ENCODE measurements at places on chromosomes 16 and 17. TPM values are rescaled to one million over a fixed set of nuclear protein-coding genes. Genes with fewer than 3 reads are reported as not detected.

KRTAP4-6 gene
- total RNA-seq: not detected

BHLHA9 gene
- total RNA-seq: not detected

EXOSC6 gene
- 28.5 TPM for total RNA-seq

CHST5 gene
- 0.50 TPM for total RNA-seq

DNA sequence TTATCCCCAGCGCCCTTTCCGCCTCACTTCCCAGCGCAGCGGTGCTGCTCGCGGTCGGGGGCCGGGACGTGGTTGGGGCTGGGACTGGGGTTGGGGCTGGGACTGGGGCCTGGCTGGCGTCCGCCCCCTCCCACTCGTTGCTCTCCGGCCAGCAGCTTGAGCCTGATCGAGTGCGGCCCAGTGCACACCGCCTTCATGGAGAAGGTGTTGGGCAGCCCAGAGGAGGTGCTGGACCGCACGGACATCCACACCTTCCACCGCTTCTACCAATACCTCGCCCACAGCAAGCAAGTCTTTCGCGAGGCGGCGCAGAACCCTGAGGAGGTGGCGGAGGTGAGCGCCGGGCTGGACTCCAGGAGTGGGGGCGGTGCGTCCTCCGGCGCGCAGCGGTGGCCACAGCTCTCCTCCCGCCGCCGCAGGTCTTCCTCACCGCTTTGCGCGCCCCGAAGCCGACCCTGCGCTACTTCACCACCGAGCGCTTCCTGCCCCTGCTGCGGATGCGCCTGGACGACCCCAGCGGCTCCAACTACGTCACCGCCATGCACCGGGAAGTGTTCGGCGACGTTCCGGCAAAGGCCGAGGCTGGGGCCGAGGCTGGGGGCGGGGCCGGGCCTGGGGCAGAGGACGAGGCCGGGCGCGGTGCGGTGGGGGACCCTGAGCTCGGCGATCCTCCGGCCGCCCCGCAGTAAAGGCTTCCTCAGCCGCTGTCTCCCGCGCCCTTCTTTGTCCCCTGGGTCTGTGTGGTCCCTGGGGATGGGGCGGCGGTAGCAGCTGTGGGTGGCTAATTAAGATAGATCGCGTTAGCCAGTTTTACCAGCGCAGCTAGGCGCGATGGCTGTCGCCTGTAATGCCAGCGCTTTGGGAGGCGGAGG lies 1.8 kb downstream of the HSD17B1 start:
- H3K27ac ChIP-seq: peak overlapping the region; percentile 96
- H3K4me1 ChIP-seq: peaks cover 22% of the 10 kb centered on the region
- peak; percentile 72 for DNase-seq
- H3K27me3 ChIP-seq: no peaks in the 10 kb centered on the region
- peak overlapping the region; percentile 88 for H3K4me3 ChIP-seq
- no peaks in the 10 kb centered on the region for H3K36me3 ChIP-seq

- H3K4me1 ChIP-seq: no peaks in the 10 kb centered on the region
- no peak overlapping the region for H3K4me3 ChIP-seq
- peaks cover 46% of the 10 kb centered on the region for H3K36me3 ChIP-seq
- no peak for DNase-seq
These were observed 55.3 kb downstream of the ULK2 start for GRCh38 chr17:19812407-19812806.

- H3K27me3 ChIP-seq: no peaks in the 10 kb centered on the region
- no peak overlapping the region for H3K4me3 ChIP-seq
- peaks cover 38% of the 10 kb centered on the region for H3K4me1 ChIP-seq
- H3K27ac ChIP-seq: peak overlapping the region; percentile 74
- H3K36me3 ChIP-seq: no peaks in the 10 kb centered on the region
These were observed 23.3 kb upstream of the CCL5 start for GRCh38 chr17:35903451-35903850.

- DNase-seq: no peak
- H3K4me1 ChIP-seq: peaks cover 22% of the 10 kb centered on the region
- peak overlapping the region; percentile 69 for H3K27ac ChIP-seq
These were observed 15.3 kb upstream of the TNS4 start for GRCh38 chr17:40516581-40517285.

- peaks cover 1% of the 10 kb centered on the region for H3K36me3 ChIP-seq
- no peak for DNase-seq
- H3K4me3 ChIP-seq: no peak overlapping the region
- no peak overlapping the region for H3K27ac ChIP-seq
- peaks cover 20% of the 10 kb centered on the region for H3K4me1 ChIP-seq
- no peaks in the 10 kb centered on the region for H3K27me3 ChIP-seq
These were observed 688.0 kb downstream of the KCNJ2 start for GRCh38 chr17:70857351-70857750.

DNA sequence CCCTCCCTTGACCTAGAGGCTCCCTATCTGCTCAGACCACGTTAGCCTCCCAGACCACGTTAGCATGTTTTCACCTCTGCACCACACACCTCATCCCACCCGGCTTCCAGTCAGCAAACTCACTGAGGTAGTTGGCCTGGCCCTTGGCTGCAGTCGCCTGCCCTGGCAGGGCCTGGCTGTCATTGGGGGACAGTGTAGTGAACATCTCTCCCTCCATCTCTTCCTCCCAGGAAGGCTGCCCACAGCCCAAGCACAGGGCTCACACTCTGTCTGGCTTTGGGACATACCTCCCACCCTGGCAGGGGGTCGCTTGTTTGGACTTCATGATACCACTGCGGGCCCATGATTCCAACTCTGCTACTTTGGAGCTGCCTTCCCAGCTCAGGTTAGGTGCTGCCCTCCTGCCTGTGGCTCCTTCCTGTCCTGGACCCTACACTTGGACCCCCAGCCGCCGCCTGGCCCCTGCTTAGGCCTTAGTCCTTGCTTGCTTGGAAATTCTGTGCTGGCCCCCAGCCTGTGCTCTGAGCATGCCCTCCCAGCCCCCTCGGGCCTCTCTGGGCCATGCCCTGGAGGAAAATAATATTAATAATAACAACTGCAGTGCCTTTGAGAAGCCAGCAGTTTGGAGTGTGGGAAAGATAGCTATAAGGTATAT lies 167.7 kb downstream of the COPRS start:
- H3K36me3 ChIP-seq: no peaks in the 10 kb centered on the region
- peaks cover 3% of the 10 kb centered on the region for H3K27me3 ChIP-seq
- DNase-seq: no peak
- no peak overlapping the region for H3K27ac ChIP-seq
- H3K4me1 ChIP-seq: peaks cover 24% of the 10 kb centered on the region

- no peak for DNase-seq
- H3K4me3 ChIP-seq: no peak overlapping the region
- H3K27ac ChIP-seq: no peak overlapping the region
- H3K27me3 ChIP-seq: peaks cover 26% of the 10 kb centered on the region
These were observed 30.8 kb upstream of the SPACA3 start for GRCh38 chr17:32960815-32961214.

- H3K36me3 ChIP-seq: no peaks in the 10 kb centered on the region
- H3K4me1 ChIP-seq: peaks cover 35% of the 10 kb centered on the region
- H3K4me3 ChIP-seq: no peak overlapping the region
These were observed 86.4 kb downstream of the FOXL1 start for GRCh38 chr16:86664522-86665318.

GRCh38 chr16:17340804-17341203 lies 130.0 kb downstream of the XYLT1 start:
- no peaks in the 10 kb centered on the region for H3K4me1 ChIP-seq
- H3K4me3 ChIP-seq: no peak overlapping the region
- no peaks in the 10 kb centered on the region for H3K27me3 ChIP-seq
- H3K36me3 ChIP-seq: no peaks in the 10 kb centered on the region
- no peak overlapping the region for H3K27ac ChIP-seq

DNA sequence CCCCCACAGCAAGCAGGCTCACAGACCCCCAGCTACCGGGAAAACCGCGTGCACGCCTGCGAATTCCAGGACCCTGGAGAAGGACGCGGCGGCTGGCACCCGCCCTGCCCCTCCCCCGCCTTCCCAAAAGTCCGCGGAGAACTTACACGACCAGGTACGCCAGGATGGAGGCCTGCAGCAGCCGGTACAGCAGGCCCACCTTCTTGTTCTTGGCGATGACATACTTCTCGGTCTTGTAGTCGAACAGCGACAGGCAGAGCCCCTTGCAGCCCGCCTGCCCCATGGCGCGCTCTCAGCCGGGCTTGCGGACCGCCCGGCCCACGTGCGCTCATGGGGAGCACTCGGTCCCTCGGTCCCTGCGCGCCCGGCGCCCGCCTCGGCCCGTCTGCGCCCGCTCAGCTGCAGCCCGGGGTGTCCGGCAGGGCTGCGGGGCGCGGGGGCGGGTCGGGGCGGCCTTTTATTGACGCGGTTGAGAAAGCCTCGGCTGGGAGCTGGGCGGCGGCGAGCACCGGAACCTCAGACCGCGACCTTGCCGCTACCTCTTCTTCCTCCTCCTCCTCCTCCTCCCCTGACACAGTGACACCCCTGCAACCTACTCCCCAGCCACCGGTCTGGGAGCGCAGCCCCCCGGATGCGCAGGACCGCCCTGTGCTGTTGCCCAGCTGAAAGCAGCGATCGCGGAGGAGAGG lies at the start of gene P2RX5:
TSS of gene P2RX5 (minus strand) at position 433 of the 689 bp plus-strand sequence. CDS start at position 283, 150 bp downstream.
- H3K36me3 ChIP-seq: no peaks in the 10 kb centered on the region
- H3K27ac ChIP-seq: no peak within 1 kb of the TSS
- H3K27me3 ChIP-seq: peaks cover 74% of the 10 kb centered on the region
- H3K4me1 ChIP-seq: peaks cover 7% of the 10 kb centered on the region
- no peak for DNase-seq

- H3K36me3 ChIP-seq: no peaks in the 10 kb centered on the region
- peaks cover 16% of the 10 kb centered on the region for H3K27me3 ChIP-seq
- DNase-seq: no peak
These were observed 18.7 kb downstream of the HLF start for GRCh38 chr17:55283256-55283965.

DNA sequence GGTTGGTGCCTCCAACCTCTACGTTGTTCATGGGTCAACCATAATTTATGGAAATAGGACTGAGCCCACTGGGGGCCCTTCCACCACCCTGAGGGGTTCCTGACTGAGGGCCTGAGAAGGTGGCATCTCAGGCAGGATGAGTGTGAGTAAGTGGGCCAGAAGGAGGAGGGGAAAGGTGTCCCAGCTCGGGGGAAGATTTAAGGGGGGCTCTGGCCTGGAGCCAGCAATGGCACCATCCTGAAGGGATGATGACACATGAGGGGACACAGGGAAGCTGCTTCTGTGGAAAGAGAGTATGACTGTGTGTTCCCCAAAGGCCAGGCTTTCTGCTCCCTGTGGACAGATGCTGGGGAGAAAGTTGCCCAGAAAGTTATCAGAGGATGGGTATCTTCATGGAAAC lies 18.7 kb downstream of the MYL4 start:
- H3K4me1 ChIP-seq: peaks cover 14% of the 10 kb centered on the region
- no peak for DNase-seq
- peaks cover 2% of the 10 kb centered on the region for H3K36me3 ChIP-seq
- no peak overlapping the region for H3K27ac ChIP-seq
- no peak overlapping the region for H3K4me3 ChIP-seq

- no peak overlapping the region for H3K4me3 ChIP-seq
- no peaks in the 10 kb centered on the region for H3K36me3 ChIP-seq
- no peak overlapping the region for H3K27ac ChIP-seq
- H3K4me1 ChIP-seq: peaks cover 3% of the 10 kb centered on the region
These were observed 444.3 kb downstream of the KCNJ2 start for GRCh38 chr17:70613681-70614080.

DNA sequence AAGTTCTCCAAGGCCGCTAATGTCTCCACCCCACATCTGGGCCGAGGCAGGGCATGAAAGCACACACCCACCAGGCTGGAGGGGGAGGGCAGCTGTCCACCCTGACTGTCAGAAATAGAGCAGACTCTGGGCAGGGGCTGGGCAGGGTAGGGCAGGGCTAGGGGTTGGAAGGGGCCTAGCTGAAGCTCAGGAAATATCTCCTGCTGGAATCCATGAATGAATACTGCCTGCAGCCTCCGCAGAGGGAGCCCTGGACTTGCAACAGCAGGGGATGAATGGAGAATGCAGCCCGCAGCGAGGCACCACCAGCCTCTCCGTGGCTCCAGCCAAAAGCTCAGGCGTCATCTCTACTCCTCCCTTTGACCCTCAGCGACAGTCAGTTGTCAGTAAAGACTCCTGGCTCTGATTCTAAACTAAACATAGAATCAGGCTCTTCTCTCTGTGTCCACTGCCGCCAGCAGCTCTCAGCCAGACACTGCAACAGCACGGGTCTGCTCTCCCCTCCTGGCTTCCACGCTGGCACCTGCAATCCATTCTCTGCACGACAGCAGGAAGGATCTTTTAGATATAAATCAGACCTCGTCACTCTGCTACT lies 23.9 kb upstream of the NGFR start:
- H3K27me3 ChIP-seq: peaks cover 60% of the 10 kb centered on the region
- DNase-seq: no peak
- peaks cover 38% of the 10 kb centered on the region for H3K4me1 ChIP-seq
- H3K36me3 ChIP-seq: no peaks in the 10 kb centered on the region
- peak overlapping the region; percentile 44 for H3K27ac ChIP-seq

DNA sequence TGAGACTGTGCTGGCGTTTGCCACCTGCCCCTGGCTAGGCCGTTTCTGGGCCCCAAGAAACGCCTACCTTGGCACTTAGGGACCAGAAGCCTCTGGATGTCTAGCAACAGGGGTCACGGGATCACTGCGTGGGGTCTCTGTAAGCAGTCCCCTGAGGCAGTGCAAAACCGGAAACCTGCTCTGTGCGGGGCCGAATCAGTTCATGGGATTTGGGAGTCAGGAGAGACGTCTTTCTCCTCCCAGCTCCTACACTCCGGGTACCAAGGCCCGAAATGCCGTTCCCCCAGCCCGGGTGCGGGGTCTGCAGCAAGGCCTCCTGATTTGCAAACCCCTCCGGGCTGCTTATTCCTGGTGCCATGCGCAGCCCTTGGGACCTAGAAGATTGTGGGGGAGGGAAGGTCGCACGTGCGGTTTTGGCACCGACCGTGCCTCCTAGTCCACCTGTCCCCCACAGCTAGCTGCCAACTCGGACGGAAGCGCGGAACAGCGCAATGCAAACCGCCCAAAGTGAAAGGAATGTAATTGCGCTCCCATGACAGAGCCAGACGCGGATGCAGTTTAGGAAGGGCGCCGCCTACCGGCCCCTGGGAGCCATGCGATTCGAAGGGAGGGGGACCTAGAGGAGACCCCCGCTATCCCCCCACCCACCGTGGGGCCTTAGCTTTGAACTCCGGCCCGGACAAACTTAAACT lies 6.5 kb downstream of the IRX5 start:
- peaks cover 83% of the 10 kb centered on the region for H3K27me3 ChIP-seq
- peaks cover 17% of the 10 kb centered on the region for H3K36me3 ChIP-seq
- H3K4me1 ChIP-seq: peaks cover 63% of the 10 kb centered on the region
- DNase-seq: peak; percentile 80
- peak overlapping the region; percentile 83 for H3K4me3 ChIP-seq
- H3K27ac ChIP-seq: peak overlapping the region; percentile 85

DNA sequence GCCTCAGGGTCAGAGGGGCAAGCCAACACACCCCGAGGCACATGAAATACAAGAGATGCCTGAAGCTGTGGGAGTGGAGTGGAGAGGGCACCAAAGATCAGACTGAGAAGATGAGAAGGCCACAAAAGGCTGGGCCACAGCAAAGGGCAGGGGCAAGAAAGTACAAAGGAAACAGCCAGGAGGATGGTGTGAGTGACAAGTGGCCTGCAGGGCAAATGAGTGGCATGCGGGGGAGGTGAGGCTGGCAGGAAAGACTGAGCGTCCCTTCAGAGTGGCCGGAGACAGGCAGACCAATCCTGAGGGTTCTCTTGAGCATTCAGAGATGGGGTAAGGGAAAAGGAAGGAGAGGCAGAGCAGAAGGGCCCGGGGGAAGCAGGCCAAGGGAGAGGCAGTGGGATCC lies 23.2 kb downstream of the HSD11B2 start:
- H3K36me3 ChIP-seq: peaks cover 7% of the 10 kb centered on the region
- peaks cover 5% of the 10 kb centered on the region for H3K4me1 ChIP-seq
- H3K27ac ChIP-seq: no peak overlapping the region
- no peaks in the 10 kb centered on the region for H3K27me3 ChIP-seq
- H3K4me3 ChIP-seq: no peak overlapping the region
